ENCODE measurements at places on chromosomes 5 and 9.

DNA sequence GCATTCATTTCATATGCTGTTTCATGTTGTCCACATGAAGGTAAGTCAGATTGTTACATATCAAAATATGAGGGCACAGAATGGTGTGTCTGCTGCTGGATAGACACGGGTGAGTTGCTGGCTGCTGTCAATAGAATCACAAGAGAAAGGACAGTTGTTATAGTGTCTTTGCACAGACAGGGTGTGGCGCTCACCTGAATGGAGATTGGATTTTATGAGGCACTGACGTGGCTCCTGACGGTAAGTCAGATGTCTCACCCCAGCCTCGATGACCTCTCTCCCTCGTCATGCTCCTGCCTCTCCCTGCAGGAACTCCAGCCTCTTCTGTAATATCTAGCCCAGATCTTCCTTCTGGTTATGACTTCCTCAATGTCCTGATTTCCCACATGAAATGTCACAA, 75.4 kb upstream of the SELENOP start:
- DNase-seq: no peak

- no peak for DNase-seq
Observed at GRCh38 chr5:42553461-42553860, 130.2 kb downstream of the GHR start.

GRCh38 chr5:149724884-149725283, 5.2 kb upstream of the PPARGC1B start:
- no peak for DNase-seq

DNA sequence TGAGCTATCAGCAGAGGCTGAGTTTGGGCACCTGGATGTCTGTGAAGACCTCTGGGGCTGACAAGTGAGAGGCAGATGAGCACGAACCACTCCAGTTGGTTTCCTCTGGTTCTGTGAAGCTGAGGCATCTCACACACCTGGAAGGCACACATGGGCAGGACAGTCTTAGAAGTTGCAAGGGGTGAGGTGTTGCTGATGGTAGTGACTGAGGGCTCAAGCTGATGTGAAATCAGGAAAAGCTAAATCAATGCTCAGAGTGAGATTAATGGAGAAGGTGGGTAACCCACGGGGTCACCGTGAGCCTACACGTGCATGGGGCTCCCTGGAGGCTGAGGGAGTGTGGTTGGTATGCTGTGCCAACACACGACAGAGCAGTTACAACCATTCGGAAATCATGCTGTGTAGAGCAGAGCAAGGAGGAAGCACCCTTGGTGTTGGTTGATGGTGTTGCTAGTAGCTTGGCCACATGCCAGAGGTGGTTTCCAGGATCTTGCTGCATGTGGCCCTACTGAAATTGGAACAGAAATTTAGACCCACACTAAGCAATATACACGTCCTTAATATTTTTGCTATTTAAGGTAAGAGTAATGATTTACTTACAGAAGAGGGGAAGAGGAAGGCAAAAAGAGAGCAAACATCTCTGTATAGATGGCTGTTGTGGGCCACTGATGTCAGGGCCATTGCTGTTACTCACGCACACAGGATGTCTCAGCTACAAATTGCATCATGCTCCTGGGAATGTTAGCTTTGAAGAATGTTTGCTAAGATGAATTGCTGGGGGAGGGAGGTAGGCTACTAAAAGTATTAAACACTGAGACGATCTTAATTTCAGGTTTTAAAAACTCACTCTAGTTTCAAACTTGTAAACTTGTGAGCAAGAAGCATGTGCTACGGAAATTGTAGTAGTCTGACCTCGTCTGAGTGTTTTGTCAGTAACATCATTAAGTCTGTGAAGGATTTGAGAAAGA, 170.5 kb downstream of the ARHGEF28 start:
- DNase-seq: no peak

DNA sequence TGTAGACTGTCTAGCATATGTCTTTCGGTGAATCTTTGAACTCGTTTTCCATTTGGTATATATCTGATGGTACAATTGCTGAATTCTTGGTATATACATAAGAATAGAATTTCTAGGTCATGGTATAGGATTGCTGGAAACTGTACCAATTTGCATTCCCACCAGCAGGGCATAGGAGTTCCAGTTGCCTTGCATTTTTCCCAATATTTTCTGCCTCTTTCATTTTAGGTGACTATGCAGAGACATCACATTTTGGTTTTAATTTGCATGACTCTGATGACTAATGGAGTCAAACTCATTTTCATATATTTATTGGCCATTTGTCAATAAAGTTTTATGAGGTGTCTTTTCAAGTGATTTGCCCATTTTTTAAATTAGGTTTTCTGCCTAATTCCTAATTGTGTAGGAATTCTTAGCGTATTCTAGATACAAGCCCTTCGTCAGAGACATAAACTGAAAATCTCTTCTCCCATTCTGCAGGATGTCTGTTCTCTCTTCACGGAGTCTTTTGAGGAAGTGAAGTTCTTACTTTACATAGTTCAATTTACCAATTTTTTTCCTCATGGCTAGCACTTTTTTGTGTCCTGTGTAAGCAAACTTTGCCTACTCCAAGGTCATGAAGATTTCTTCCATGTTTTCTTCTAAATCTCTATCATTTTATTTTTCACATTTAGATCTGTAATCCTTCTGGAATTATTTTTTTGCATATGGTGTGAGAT, 28.9 kb upstream of the PDCD1LG2 start:
- no peak for DNase-seq

- no peak for DNase-seq
Observed at GRCh38 chr9:135336722-135337527, 142.7 kb upstream of the PPP1R26 start.

DNA sequence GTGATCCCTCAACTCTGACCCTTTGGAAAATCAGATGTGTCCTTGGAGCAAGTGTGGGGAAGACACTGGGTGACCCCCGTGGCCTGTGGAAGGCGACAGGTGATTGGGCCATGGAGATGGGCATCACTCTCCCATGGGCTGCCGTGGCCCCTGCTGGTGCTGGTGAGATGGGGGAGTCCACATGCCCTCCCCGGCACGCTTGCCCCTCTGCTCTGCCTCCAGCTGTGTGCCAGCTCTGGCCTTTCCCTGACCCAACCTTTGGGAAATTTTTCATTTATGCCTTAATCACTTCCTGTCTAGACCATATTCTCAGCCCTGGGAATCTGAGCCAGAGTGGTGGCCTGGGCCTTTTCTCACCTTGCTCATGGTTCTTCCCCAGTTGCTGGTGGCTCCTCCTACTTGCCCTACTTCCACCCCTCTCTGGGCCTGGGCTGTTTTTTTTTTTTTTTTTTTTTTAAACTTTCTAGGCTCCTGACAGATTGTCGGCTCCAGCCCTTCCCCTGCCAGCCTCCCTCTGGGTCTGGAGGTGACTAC, 56.6 kb downstream of the RGS3 start:
- peak; percentile 68 for DNase-seq

DNA sequence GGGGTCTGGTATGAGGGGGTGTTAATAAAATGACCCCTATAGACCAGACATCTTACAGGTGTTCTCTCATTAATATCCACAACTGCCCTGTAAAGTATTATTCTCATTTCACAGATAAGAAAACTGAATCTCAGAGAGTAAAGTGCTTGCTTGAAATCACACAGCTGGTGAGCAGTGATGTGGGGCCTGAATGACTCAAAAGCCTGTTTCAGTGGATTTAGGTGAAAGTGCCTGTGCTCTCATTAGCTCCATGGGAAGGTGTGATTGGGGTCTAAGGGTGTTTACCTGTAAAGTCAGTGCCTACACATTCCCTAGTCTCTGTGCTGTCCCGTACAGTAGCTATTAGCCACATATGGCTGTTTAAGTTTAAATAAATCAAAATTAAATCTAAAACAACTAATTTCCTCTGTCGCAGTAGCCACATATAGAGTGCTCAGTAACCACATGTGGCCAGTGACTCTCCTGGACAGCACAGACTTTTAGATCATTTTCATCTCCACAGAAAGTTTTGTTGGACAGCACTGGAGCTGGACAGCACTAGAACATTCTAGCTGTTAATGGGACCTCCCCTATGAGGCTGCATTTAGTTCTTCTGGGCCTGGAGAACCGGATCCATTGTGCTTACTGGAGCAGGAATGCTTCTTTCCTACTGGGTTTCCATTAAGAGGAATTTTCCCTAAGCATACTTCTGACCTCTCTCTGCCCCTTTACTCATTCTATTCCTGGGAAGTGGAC, 52.5 kb upstream of the SEMA6A start:
- no peak for DNase-seq

DNA sequence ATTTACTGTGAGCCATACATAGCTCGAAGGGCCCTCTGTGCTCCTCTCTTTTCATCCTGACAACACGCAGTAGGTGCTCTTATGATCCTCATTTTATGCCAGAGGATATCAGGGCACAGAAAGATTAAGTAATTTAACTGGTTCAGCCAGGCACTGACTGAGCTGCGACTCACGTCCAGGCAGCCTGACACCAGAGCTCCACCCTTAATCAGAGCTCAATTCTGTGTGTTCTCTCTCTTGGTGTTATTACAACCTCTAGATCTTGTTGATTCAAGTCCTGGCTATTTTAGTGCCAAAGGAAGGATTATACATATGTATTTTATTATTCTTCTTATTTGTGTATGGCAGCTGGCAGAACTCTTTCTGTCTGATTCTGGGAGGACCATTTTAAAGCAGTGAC, 59.7 kb downstream of the OSMR start:
- DNase-seq: no peak

GRCh38 chr5:141963701-141964100, 5.2 kb upstream of the RNF14 start:
- no peak for DNase-seq

Data from CD4-positive, alpha-beta T cell treated with Interleukin-15 for 4 hours (primary cell).